ENCODE measurements at places on chromosomes 3 and 15. TPM values are rescaled to one million over a fixed set of nuclear protein-coding genes. Genes with fewer than 3 reads are reported as not detected.

OR4F6 gene
- not detected for polyA plus RNA-seq

LYSMD2 gene
- polyA plus RNA-seq = 6.9 TPM

DYNLT2B gene
- polyA plus RNA-seq = 26.0 TPM

CKMT1B gene
- polyA plus RNA-seq = not detected

LSM3 gene
- 17.7 TPM for polyA plus RNA-seq

CSTA gene
- polyA plus RNA-seq = 1.1 TPM
